ENCODE measurements at places on chromosomes 4 and X.

- DNase-seq = no peak
Measured at GRCh38 chr4:154958621-154959358, 177.7 kb downstream of the RBM46 start.

DNA sequence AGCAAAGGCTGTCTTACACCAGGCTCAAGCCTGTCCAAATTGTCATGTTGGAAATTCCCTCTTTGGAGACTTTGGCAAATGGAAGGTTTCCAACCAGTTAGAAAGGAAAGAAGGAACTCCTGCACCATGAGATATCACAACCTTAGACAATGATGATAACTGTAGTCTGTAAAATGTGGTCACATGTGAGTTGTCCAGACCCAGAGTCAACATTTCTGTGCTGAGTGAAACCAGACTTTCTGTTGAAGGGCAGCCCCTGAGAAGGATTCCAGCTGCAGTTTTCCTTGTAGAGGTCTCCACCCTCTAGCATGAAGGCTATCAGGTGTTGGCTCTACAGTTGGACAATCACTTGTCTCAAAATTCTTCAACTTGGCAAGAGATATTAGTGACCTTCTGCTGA is 82.4 kb downstream of the SOX3 start:
- no peak for DNase-seq

DNA sequence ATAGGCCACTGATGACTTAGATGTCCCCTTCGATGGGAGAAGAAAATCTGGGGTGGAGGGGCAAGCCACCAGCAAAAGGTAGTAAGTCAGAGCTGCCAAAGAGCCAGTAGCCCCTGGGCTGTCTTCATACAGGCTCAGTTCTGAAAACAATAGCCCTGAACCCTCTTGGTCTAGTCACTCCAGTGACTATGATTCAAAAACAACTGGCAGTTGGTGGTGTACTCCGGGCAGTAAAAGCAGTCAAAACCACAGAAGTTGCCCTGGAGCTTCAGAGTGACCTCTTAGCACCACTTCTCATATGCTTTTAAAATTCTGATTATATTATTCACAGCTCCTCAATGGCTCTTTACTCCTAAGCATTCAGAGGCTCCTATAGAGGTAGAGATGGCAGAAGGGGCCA is 164.3 kb upstream of the MAMLD1 start:
- no peak for DNase-seq

- DNase-seq = no peak
Measured at GRCh38 chr4:5124876-5125275, 73.6 kb downstream of the STK32B start.

- no peak for DNase-seq
Measured at GRCh38 chr4:169385376-169385775, 114.6 kb upstream of the SH3RF1 start.

DNA sequence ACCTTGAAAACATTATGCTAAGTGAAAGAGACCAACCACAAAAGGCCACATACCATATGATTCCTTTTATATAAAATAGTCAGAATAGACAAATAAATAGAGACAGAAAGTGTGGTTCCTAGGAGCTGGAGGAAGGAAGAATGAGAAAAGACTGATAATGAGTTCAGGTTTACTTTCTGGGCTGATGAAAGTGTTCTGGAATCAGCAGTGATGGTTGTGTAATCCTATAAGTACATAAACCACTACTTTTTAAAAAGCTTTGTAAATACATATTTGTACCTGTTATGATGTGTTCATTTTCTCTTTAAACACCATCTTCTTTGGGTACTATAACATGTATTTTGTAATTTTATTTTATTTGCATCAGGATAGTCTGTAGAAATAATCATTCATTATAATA is 20.6 kb downstream of the PIR start:
- DNase-seq = no peak

DNA sequence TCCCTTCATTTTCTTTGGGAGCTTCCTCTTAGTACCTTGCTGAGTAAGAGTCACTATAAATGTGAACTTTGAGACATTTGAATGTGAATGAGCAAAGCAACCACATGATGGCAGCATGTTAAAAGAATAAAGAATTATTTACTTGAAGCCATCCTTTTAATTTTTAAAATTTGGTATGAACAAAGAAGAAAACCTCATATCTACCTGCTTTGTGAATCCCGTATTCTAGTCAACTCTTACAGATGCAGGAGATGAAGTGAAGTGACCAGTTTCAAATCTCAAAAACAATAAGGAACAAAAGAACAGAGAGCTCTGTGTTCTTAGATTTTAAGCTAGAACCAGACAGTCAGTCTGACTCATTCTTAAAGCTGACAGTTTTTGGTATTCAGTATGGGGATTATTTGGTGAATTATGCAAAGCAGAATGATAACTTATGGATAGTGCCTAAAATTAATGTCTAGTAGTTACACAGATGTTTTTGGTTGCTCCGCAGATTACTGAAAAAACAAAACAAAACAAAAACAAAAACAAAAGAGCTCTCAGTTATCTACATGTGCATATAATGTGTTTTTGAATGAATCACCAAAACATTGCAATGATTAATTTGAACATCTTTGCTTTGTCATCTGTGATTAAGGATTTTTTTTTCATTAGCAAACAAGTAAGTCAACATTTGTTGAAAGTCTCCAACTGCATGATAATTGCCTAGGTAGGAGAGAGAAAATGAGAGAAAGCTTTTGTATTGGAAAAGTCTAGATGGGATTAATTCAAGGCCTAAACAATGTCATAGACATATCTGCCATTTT is 48.2 kb upstream of the H2AZ1 start:
- no peak for DNase-seq

- no peak for DNase-seq
Measured at GRCh38 chr4:71906096-71906495, 122.2 kb upstream of the GC start.

GRCh38 chr4:11259837-11260236 is 168.9 kb downstream of the HS3ST1 start:
- no peak for DNase-seq

- no peak for DNase-seq
Measured at GRCh38 chrX:155923200-155923599, 42.1 kb downstream of the VAMP7 start.

DNA sequence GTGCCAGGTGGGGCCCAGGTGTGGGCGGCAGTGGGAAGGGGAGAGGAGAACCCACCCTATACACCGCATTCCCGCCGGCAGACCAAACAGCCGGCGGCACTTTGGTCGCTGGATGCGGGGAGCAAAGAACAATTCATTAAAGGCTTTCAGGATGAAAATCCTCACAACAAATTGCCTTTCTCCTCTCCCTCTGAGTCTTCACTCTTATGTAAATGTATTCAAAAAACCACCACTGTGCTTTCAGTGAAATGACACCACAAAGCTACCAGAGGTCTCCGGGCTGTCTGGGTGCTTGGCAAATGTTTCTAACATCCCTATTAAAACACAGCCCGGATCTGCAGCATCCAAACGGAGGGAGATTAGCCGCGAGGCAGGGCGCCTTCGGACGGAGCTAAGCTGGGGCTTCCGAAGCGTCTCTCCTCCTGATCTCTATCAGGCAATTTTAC is 171.8 kb upstream of the TBL1X start:
- no peak for DNase-seq

GRCh38 chr4:138113819-138114400 is 128.2 kb downstream of the SLC7A11 start:
- DNase-seq = no peak

GRCh38 chrX:2451501-2452316 is 49.1 kb downstream of the DHRSX start:
- no peak for DNase-seq

GRCh38 chr4:62871078-62871477 is 1538.2 kb downstream of the TECRL start:
- no peak for DNase-seq

DNA sequence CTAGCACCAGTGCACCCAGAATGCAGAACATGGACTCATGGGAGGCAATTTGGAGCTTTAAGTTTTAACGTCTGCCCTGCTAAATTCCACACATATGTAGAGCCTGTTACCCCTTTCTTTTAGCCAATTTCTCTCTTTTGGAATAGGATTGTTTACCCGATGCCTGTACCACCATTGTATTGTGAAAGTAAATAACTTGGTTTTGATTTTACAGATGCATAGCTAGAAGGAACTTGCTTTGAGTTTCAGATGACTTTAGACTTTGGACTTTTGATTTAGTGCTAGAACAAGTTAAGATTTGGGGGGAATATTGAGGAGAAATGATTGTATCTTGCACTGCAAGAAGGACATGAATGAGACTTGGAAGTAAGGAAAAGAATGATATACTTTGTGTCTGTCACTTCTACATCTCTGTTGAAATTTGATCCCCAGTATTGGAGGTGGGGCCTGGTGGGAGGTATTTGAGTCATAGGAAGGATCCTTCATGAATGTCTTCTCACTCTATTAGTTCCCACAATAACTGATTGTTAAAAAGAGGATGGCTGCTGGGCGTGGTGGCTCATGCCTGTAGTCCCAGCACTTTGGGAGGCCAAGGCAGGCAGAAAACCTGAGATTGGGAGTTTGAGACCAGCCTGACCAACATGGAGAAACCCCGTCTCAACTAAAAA is 794.8 kb upstream of the LCORL start:
- DNase-seq = no peak

All from suprapubic skin (tissue), 4 donors.